Stimulated activated naive CD8-positive, alpha-beta T cell treated with anti-CD3 and anti-CD28 coated beads, Interleukin-15, Interleukin-2, amounts not matched to agents 100 U/mL and 50 U/mL, for 24 hours (primary cell): ENCODE measurements at places on chromosomes 3 and 15.

GRCh38 chr3:138408751-138409570 is 25.5 kb upstream of the ESYT3 start:
- no peak for DNase-seq

GRCh38 chr3:20916951-20917606 is 731.1 kb upstream of the SGO1 start:
- no peak for DNase-seq

- no peak for DNase-seq
These were observed 9.9 kb downstream of the FOXL2 start for GRCh38 chr3:138936741-138937689.

DNA sequence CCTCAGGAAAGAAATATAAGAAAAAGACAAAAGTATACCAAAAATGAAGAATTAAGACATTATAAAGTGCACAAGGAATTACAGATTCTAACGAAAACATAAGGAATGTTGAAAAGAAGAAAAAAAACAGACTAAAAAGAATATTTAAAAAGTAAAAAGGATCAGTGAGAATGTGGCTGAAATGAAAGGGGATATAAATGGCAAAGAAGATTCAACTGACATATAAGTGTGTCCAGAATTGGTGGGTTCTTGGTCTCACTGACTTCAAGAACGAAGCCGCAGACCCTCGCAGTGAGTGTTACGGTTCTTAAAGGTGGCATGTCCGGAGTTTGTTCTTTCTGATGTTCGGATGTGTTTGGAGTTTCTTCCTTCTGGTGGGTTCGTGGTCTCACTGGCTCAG is 44.8 kb downstream of the DCBLD2 start:
- DNase-seq: no peak

- DNase-seq: no peak
These were observed 373.1 kb upstream of the TPRG1 start for GRCh38 chr3:188798556-188799145.

DNA sequence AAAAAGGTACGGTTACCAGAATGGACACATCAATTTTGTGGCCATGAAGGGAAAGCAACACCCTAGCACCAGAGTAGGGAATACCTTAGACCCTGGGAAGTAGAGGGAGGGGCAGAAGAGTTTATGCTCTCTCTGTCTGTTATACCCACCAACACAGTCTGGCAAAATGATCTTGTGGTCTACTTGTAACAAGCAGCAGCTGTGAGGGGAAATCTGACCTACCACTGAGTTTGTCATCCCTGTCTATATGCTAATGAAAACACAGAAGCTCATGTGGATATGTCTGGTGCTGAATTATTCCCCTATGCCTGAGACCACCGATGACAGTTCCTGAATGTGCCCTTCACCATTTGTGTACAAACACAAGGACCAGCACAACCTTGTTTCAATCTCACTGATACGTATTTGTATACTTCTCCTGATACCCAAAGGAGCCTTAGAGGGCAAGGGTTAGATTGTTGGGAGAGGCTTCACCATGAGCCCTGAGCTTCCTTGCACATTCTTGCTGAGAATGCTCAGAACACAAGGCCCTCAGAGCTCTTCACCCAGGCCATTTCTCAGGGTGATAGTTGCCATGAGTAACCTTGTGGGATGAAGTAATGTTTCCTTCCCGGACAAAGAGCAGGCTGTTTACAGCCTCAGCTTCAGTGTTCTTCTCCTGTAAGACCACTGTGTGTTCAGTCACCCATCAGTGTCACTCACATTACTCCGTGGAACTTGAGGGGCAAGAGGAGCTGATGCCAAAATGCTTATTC is 24.7 kb upstream of the ZNF639 start:
- no peak for DNase-seq

- DNase-seq: no peak
These were observed 26.6 kb upstream of the ACAN start for GRCh38 chr15:88776646-88777045.

GRCh38 chr3:71825551-71826283 is 40.8 kb upstream of the PROK2 start:
- DNase-seq: no peak

DNA sequence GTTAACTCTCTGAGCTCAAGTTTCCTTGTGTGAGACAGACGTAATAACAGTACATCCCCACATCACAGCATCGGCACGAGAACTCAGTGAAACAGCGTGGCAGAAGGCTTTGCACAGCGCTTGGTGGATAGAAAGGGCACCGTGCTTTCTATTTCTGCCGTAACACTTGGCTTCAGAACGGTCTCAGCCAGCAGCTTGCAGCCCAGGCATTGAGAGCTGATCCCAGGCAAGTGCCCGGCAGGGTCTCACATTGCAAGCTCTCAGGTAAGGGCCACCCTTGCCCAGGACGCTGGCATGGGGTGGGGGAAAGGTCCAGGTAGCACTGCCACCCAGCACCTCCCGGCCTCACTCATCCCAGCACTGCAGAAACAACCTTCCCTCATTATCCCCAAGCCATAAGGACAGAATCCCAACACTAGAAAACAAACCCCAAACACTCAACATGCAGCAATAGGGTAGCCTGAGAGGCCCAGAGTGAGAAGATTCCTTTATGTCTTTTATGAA is 70.5 kb upstream of the ITGA11 start:
- DNase-seq: no peak

GRCh38 chr15:49918121-49918520 is 200.9 kb downstream of the ATP8B4 start:
- DNase-seq: no peak

- no peak for DNase-seq
These were observed 3.3 kb downstream of the CHRNA3 start for GRCh38 chr15:78617516-78617915.

DNA sequence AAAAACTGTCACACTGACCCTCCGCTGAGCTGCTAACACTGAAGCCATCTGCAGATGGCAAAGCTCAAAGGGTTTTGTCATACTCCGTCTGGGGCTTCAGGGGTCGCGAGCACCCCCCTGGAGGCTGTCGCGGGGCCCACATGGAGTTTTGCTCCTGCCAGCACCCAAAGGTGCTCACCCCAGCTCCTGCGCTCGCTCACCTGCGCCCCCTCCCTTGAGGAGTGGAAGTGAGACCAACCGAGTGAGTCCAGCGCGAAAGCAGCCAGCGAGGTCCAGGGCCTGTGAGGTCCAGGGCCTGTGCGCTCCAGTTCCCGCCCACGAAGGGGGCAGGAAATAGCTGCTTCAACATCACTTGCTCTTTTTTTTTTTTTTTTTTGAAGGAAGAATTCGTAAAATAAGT is 208.5 kb downstream of the ROBO2 start:
- no peak for DNase-seq
